ENCODE measurements at places on chromosomes 1 and 21. TPM values are rescaled to one million over a fixed set of nuclear protein-coding genes. Genes with fewer than 3 reads are reported as not detected.
A peak's percentile ranks its signal among the peaks of the same experiment; 100 is the strongest.

DNA sequence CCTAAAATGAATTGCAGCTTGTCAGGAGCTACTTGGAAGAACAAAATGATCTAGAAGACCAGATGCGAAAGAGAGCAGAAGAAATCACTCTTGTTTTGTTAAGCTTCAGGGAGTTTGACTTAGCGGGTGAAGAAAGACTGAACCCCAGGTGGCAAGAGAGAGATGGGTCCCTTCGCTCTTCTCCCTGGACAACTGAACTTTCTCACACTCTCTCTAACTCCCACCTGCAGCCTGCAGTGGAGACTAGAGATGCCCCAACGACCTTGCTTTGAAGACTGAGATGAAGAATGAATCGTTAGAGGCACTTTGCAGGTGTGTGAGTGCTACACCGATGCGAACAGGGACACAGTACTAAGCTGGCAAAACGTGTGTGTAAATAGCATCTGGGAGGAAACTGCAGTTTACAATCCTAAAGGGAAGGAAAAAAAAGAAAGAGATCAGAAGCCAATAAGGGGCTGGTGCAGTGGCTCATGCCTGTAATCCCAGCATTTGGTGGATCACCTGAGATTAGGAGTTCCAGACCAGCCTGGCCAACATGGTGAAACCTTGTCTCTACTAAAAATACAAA, 64.5 kb upstream of the LYST start:
- H3K36me3 ChIP-seq = no peaks in the 10 kb centered on the region
- H3K27me3 ChIP-seq = no peaks in the 10 kb centered on the region

DNA sequence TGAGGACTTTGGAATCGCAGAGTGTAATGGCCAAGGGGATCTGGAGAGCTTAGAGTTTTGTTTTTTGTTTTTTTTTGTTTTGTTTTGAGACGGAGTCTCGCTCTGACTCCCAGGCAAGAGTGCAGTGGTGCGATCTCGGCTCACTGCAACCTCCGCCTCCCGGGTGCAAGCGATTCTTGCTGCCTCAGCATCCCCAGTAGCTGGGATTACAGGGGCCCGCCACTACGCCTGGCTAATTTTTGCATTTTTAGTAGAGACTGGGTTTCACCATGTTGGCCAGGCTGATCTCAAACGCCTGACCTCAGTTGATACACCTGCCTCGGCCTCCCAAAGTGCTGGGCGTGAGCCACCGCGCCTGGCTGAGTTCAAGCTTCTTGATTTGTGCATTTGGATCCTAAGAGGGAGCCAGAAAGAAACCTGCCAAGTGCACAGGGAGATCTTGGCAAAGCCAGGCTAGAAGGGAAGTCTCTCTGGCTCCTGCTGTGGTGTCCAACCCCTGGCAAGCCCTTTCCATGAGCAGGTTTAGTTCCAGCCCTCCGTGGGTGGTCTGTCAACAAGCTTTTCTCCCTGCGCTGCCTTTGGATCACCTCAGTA, 852 bp downstream of the FAAH start:
- no peak for DNase-seq
- H3K27me3 ChIP-seq = no peaks in the 10 kb centered on the region
- H3K36me3 ChIP-seq = peaks cover 8% of the 10 kb centered on the region
- no peaks in the 10 kb centered on the region for H3K4me1 ChIP-seq
- H3K4me3 ChIP-seq = no peak overlapping the region

DNA sequence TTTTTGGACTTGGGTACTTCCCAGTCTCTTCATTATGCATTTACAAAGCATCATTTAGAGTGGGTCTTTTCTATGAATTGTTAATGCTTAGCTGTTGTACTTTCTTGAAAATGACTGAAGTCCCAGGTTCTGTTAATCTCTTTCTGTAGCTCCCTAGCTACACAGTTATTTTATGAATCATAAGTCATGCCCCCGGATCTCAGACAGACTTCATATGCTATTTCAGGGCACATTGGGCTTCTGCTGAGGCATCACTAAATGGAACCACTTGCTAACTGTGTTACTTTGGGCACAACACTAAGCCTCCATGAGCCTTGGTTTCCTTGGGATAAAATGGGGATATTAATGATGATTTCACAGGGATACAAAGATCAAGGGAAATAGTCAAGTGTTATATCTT, 55.5 kb upstream of the RBM15 start:
- H3K36me3 ChIP-seq = no peaks in the 10 kb centered on the region
- no peak for DNase-seq
- peaks cover 9% of the 10 kb centered on the region for H3K27me3 ChIP-seq
- no peaks in the 10 kb centered on the region for H3K4me1 ChIP-seq
- H3K4me3 ChIP-seq = no peak overlapping the region
- H3K27ac ChIP-seq = no peak overlapping the region

The RNASEL gene
- 1.3 TPM for total RNA-seq

- no peak for DNase-seq
- no peaks in the 10 kb centered on the region for H3K36me3 ChIP-seq
- H3K4me1 ChIP-seq = peaks cover 22% of the 10 kb centered on the region
- no peak overlapping the region for H3K4me3 ChIP-seq
- H3K27me3 ChIP-seq = no peaks in the 10 kb centered on the region
- no peak overlapping the region for H3K27ac ChIP-seq
Measured at GRCh38 chr1:209871430-209871829, 43.7 kb downstream of the UTP25 start.

DNA sequence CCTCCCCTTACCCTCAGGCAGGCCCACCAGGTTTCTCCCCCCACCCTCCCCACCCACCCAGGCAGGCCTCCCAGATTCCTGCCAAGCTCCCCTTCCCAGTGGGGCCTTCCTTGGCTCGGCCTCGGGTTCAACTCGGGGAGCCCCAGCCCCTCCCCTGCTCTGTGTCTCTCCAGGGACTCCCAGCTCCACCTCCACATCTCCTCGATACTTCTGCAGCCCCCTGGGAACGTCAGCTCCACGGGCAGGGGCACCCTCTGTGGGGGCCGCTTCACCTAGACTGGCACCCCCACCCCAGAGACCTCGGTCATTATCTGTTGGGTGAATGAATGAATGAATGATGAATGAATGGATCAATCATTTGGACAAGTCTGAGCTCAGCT, 775 bp downstream of the MMEL1 start:
- no peak overlapping the region for H3K27ac ChIP-seq
- DNase-seq = no peak
- H3K4me1 ChIP-seq = no peaks in the 10 kb centered on the region
- H3K27me3 ChIP-seq = peaks cover 40% of the 10 kb centered on the region
- H3K4me3 ChIP-seq = no peak overlapping the region
- H3K36me3 ChIP-seq = no peaks in the 10 kb centered on the region

The CCSAP gene
- total RNA-seq = 9.5 TPM

The MAP7D1 gene
- 113 TPM for total RNA-seq

DNA sequence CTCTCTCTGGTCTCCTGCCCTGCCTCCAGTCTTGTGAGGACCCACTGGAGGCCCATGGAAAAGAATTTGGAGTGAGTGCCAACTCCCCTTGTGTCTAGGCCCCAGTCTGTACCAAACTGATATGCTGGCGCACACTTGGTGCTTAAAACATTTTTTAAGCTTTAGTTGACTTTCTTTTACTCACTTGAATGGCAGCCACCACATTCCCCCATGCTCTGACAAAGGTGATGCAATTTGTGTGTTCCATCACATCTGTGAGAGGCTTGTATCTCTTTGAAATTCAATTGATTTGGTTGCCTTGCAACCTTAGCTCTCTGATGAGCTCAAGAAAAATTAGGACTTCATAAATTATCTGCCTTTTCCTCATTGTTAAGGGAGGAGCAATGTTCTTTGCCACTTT, 30.5 kb upstream of the WDTC1 start:
- H3K4me3 ChIP-seq = no peak overlapping the region
- no peaks in the 10 kb centered on the region for H3K4me1 ChIP-seq
- H3K36me3 ChIP-seq = no peaks in the 10 kb centered on the region
- H3K27ac ChIP-seq = no peak overlapping the region
- no peak for DNase-seq

DNA sequence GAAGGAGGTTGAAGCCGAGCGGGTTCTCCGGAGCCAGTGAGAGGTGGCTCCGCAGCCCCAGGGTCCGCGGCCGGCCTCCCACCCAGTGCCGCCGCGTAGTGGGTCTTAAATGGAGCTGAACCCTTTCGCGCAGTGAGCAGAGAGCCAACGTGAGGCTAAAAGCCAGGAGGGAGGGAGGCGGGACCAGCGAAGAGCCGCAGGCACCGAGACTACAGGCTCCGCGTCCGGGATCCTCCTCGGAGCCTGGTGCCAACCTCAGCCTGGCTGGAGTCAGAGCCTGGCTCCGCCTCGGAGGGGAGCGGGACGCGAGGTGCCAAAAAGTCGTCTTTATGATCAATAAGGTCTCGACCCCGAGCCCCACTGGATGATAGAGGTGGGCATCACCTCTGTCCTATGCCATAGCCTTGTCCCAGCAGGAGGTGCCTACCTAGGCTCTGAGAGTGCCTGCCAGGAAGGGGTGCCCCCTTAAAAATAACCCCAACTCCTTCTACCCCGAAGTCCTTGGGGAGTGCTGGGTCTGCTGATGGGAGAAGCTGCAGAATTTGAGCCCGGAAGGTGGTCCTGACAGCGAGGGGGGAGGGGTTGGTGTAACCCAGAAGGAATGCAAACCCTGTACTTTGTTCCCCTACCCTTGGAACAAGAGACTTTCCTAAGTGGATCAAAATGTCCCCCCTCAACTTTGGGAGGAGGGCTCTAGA, 1.6 kb downstream of the IGSF21 start:
- no peak overlapping the region for H3K4me3 ChIP-seq
- no peaks in the 10 kb centered on the region for H3K36me3 ChIP-seq
- H3K27me3 ChIP-seq = peaks cover 46% of the 10 kb centered on the region
- no peaks in the 10 kb centered on the region for H3K4me1 ChIP-seq
- H3K27ac ChIP-seq = no peak overlapping the region
- no peak for DNase-seq

The ST7L gene
- total RNA-seq = 13.8 TPM

GRCh38 chr1:221829327-221830015, 87.6 kb upstream of the DUSP10 start:
- peak overlapping the region; percentile 57 for H3K27ac ChIP-seq
- no peaks in the 10 kb centered on the region for H3K36me3 ChIP-seq
- no peaks in the 10 kb centered on the region for H3K27me3 ChIP-seq
- H3K4me3 ChIP-seq = peak overlapping the region; percentile 3
- H3K4me1 ChIP-seq = peaks cover 36% of the 10 kb centered on the region

- H3K36me3 ChIP-seq = no peaks in the 10 kb centered on the region
- H3K27me3 ChIP-seq = no peaks in the 10 kb centered on the region
- DNase-seq = peak; percentile 76
- no peak overlapping the region for H3K4me3 ChIP-seq
- no peak overlapping the region for H3K27ac ChIP-seq
Measured at GRCh38 chr1:233010146-233010545, 59.7 kb downstream of the NTPCR start.

DNA sequence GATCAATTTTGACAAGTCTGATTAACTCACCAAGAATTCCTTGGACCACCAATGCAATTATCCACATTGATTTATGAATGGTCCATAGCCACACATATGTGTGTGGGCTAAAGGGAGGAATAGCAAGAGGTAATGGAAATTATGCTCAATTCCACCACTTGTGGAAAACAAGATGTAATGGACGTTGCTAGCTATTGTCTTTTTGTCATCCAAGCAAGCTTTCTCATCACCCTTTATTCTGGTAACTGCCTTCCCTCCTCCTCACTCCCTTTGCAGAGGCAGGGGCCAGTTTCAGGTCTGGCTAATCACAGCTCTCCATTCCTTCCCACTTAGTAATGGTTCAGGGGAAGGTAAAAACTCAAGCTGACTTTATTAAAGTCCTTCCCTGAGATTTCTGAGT, 24.7 kb upstream of the RAB3GAP2 start:
- no peak for DNase-seq
- no peaks in the 10 kb centered on the region for H3K36me3 ChIP-seq
- H3K27me3 ChIP-seq = peaks cover 28% of the 10 kb centered on the region
- no peak overlapping the region for H3K27ac ChIP-seq

The DIP2A gene
- 33.6 TPM for total RNA-seq

GRCh38 chr1:223358826-223359225, 5.2 kb downstream of the SUSD4 start:
- no peaks in the 10 kb centered on the region for H3K36me3 ChIP-seq
- H3K4me1 ChIP-seq = peaks cover 9% of the 10 kb centered on the region
- no peak overlapping the region for H3K4me3 ChIP-seq
- peaks cover 92% of the 10 kb centered on the region for H3K27me3 ChIP-seq
- peak; percentile 52 for DNase-seq
- H3K27ac ChIP-seq = no peak overlapping the region

The FRRS1 gene
- total RNA-seq = 16.3 TPM

DNA sequence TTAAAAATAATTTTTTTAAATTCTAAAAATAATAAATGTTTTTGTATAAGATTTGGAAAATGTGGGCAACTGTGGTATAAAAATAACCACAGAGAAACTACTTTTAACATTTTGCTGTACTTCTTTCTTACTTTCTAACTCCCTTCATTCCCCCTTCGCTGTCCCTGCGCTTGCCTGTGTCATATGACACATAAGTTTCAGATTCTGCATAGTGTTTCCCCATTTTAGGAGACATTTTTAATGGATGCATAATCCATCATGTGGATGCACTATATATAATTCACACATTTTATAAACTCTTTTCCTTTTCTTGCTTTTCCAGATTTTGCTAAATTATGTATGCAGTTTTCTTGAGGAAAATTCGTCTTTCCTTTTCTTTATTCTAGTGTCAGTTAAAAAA, 16.3 kb downstream of the ATG4C start:
- no peaks in the 10 kb centered on the region for H3K4me1 ChIP-seq
- no peaks in the 10 kb centered on the region for H3K27me3 ChIP-seq
- no peak overlapping the region for H3K4me3 ChIP-seq
- DNase-seq = no peak

DNA sequence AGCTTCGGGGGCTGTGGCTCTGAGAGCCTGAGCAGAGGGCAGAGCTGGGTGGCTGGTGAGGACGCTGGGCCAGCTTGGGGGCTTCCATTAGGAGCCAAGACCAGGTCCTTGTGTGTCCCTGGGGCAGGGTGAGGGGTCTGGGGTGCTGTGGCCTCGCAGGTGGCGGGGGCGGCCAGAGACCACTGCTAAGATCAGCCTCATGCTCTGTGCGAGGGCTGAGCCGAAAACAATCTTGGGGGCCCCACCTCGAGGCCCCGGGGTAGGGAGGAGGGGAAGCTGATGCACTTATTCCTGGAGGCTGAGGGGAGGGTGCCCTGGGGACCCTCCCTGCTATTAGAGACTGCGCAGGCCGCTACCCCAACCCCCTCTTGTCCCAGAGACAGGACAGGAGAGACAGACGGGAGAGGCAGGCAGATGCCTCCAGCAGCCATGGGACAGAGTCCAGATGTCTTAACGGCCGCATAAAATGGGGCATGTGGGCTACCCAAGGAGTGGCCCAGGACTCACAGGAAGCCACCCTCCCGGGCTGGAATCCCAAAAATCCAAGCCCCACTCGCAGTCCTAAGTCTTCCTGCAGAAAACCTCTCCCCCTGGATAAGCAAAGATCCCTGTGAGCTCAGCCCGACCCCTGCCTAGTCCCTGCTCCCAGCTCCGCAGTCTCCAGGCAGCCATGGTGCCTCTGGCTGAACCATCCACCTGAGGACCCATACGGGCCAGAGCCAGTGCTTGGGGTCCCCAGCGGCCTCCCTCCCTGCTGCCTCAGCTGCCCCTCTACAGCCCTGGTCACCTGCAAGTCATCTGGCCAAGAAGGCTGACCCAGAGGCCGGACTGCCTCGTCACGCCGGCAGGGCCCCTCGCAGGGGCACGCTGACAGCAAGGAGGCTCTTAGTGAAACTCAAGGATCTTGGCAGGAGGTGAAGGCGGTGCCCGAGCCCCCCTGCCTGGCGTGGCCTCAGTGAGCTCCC, 43.6 kb upstream of the COL18A1 start:
- no peak overlapping the region for H3K4me3 ChIP-seq
- H3K4me1 ChIP-seq = peaks cover 29% of the 10 kb centered on the region
- no peak overlapping the region for H3K27ac ChIP-seq
- DNase-seq = no peak
- H3K36me3 ChIP-seq = no peaks in the 10 kb centered on the region
- H3K27me3 ChIP-seq = no peaks in the 10 kb centered on the region

The SPRR3 gene
- total RNA-seq = not detected

The SH2D1B gene
- 0.04 TPM for total RNA-seq

The CHIA gene
- total RNA-seq = not detected
